Right kidney (tissue), 9 donors: ENCODE measurements at places on chromosomes 4 and X.

DNA sequence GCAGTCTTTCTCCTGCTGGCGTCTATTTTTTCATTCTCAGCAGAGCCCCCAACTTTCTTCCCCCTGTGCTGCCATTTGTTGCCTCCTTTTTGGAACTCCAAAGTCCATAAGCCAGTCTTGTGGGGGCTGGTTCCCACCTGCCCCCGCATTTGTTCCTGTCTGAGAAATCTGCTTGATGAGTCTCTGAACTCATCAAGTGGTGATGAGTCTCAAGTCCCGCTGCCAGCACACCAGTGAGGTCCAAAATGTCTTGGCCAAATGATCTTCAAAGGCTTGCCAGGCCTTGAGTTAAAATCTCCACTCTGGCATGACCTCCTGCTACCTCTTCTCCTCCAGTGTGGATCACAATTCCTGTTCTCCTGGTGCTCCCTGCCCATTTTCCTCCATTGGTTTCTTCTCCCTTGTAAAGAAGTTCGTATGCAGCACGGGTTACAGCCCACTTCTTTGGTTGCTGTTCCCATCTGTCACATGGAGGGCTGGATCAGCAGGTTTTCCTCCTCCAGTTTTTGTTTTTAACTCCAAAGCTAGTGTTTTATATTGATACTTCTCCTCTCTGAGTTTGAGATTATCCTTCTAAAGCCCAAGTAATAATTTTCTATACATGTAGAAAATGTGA is 72.7 kb upstream of the LIMCH1 start:
- DNase-seq = no peak

DNA sequence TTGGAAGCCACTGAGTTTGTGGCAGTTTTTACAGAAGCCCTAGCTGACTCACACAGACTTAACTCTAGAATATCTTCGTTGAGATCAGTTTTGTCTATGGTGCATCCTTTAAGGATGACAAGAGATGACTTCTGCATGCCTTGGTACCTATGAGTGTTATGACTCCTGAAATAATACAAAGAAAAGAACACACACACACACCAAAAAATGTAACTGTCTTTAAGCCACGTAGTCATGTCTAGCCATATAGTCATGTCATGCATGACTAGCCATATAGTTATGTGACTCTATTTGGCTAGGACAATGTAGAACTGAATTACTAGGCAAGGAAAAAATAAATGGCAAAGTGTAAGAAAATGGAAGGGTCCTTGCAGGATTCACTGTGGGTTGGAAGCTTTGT is 447.8 kb downstream of the NLGN4X start:
- DNase-seq = no peak

- DNase-seq = peak; percentile 39
These were observed 21.9 kb downstream of the BMP3 start for GRCh38 chr4:81052119-81053068.

DNA sequence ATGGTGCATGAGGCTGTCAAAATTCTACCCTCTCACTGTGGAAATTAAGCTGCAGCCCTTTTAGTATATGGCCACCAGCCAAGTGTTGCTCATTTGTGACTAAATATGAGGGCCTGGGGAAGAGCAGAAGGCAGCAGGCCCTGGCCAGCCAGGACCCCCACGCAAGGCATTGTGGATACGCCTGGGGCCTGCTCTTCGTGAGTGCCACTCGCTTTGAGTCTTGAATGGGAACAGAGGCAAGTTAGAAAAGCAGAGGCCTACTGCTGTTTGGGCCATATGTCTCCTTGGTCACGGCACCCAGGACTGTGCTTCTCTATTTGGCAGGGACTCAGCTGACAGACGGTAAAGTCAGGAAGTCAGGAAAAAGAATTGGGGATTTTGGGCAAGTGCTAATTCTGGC is 10.9 kb downstream of the RTL5 start:
- no peak for DNase-seq

DNA sequence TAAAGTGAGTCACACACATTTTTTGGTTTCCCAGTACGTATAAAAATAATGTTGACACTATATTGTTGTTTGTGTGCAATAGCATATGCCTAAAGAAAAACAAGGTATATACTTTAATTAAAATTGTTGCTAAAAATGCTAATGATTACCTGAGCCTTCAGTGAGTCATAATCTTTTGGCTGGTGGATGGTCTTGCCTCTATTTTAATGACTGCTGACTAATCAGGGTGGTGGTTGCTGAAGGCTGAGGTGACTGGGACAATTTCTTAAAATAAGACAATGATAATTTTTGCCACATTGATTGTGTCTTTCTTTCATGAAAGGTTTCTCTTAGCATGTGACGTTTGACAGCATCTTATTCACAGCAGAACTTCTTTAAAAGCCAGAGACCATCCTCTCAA is 21.0 kb upstream of the ANXA10 start:
- DNase-seq = no peak

- no peak for DNase-seq
These were observed 33.1 kb downstream of the PCDH7 start for GRCh38 chr4:30753316-30753715.

DNA sequence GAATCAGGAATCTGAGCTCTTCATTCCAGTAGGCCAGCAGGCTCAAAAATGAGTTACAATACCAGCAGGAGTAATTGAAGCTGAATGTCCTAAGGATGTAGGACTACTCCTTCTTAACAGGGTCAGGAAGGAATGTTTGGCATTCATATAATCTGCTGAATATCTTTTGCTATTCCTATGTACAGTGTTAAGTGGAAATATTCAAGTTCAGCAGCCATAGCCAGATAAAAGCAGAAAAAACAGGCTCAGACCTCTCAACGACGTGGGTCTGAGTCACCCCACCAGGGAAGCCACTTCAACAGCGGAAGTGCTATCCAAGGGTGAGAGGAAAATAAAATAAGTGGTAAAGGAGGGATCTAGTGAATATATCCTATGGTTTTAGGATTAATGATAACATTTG is 577.0 kb downstream of the SPOCK3 start:
- DNase-seq = no peak

- no peak for DNase-seq
These were observed 46.2 kb downstream of the MOSPD2 start for GRCh38 chrX:14919407-14919806.

GRCh38 chr4:156298230-156298629 is 344.6 kb upstream of the CTSO start:
- no peak for DNase-seq

GRCh38 chrX:14775416-14775815 is 97.5 kb downstream of the FANCB start:
- peak; percentile 3 for DNase-seq

DNA sequence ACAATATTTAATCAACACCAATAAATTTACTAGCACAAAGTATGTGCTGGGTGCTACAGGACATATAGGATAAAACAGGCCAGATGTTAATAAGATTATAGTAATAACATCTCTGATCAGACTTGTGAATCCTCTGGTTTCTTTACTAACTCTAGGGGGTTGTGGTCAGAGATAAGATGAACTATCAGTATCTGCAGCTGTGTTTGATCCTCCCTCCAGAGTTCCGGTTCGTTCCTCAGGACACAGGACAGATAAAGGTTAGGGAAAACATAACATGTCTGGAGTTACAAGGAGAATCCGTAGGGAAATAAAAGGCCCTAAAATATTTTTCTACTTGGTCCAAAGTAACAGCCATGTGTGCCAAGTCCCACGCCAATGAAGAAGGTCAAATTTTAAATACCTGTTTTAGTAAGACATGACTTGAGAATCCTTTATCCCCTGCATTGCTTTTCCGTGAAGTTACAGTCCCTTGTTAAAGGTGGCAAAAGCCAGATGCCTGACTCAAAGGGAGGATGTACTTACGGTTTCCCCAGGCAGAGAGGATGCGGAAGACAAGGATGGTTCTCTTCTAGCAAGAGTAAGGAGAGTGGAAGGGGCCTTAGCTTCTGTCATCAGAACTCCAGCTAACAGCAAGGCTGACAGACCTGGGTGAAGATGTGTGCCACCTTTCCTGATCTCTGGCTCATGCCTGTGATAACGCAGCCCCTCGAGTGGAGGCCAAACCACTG is 44.4 kb downstream of the KIAA0232 start:
- no peak for DNase-seq

- no peak for DNase-seq
These were observed 11.0 kb upstream of the SH3BP2 start for GRCh38 chr4:2781911-2782310.

- no peak for DNase-seq
These were observed 161.7 kb downstream of the EMCN start for GRCh38 chr4:100356172-100356571.

- peak; percentile 69 for DNase-seq
These were observed 7.2 kb upstream of the NEUROG2 start for GRCh38 chr4:112523008-112523721.

- no peak for DNase-seq
These were observed 605 bp downstream of the ANXA5 start for GRCh38 chr4:121696170-121696580.
